ENCODE measurements at places on chromosomes 4 and X.

GRCh38 chrX:126509923-126510322 is 42.7 kb downstream of the DCAF12L1 start:
- DNase-seq, result no peak

DNA sequence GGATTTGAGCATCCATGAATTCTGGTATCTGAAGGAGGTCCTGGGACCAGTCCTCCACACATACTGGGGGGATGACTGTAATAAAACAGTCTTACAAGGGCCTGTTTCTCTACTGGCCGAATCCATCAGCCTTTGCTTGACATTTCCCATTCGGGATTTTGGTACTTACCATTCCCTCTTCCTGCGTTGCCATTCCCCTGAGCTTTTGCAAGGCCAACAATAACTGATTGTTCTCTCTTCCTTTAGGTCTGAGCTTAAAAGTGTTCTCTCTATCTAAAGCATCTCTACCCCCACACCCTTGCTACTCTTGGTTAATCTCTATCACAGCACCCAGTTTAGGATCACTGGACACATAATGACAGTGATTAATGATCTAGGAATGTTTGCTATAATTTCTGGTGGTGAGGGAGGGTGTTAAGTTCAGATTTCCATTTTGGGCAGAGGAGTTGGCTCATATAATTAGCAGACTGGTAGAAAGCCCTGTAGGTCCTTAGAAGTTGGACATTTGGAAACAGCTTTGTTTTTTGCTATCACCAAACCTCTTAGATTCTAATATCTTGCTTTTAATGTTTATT is 29.4 kb downstream of the TMA16 start:
- no peak for DNase-seq

DNA sequence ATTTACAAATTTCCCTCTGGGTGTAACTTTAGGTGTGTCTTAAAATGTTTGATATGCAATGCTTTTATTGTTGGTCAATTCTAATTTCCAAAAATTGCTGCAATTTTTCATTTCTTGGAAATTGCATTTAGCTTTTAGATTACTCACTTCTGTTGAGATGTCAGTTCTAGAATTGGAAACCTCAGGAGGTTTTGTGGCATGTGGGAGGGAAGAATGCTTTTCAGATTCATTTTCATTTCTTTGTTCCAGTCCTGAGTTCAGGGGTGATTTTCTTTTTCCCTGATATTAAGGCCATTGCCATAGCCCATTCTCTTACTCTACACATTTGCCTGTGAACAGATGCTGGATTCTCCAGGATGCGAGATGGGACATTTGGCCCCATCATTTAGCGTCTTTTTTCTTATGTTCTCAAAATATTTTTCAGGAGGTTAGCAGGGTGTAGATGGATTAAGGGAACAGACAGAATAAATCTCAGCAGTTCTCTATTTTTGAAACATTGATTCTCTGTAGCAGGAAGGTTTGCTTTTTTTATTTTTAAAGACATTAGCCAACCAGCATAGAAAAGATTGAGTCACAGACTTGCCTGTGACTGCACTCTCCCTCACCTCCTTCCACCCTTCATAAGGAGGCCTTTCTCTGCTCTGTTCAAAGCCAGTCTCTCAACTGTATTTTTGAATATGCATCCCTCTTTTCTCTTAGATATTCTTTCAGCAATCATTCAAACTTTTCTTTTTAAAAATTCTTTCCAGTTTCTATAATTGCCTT is 238.4 kb upstream of the ANXA3 start:
- no peak for DNase-seq

DNA sequence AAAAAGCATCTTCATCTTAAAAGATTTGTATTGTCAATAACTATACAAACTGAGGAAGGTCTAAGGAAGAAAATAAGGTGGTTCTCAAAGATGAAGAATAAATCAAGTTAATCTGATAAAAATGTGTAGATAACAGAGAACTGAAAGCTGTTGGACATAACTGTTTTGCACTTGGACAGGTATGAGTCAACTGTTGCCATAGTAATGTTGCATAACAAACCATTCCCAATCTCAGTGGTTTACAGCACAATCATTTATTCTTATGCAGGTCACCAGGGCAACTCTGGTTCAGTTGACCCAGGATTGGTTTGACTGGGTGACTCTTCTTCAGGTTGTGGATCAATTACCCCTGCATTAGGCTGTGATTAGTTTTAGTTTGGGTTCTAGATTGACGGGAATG is 2197.7 kb downstream of the ARAP2 start:
- DNase-seq, result no peak

DNA sequence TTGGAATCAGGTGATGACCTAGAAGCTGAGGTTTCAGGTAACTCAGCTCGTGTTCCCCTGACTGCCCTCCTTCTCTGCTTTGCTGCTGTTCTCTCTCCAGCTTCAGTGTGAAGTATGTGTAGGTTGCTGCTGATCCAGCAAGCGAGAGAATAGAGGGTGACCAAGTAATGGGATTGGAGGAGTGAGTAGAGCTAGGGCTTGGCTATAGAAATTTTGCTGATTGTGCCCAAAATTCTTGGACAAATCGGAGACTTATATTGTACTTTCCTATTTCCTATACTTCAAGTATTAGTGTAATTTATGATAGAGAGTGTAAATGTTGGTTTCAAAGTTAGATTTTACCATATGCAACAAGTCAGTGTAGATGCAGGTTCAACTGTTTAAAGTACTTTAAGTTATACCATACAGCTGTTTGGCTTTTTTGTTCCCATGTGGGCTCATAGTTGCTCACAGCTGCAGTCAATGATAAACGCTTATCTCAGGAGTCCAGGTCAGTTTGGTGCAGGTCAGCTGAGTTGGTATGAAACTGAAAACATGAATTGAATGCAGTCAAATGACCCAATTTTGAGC is 48.0 kb downstream of the RAPGEF2 start:
- DNase-seq, result no peak

- DNase-seq, result no peak
These were observed 56.9 kb upstream of the PDGFRA start for GRCh38 chr4:54172156-54172555.

DNA sequence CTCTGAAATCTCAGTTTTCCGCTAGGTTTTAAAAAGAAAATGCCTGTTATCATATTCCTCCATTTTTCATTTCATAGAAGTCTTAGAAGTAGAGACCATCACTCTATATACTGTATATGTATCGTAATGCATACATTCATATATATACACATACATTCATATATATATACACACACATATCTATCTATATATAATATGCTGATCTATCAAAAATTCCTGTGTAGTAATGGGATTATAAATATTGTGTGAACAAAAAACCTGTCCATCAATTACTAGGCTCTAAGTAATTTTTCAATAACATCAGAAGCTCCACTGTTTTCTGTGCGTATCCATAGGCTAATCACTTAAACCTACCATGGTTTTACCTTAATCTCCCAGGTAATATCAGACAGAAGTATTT is 150.2 kb downstream of the DCHS2 start:
- DNase-seq, result no peak

GRCh38 chr4:5885733-5886132 is 7.2 kb downstream of the CRMP1 start:
- DNase-seq, result no peak

GRCh38 chrX:65697211-65697641 is 29.8 kb downstream of the MSN start:
- no peak for DNase-seq

DNA sequence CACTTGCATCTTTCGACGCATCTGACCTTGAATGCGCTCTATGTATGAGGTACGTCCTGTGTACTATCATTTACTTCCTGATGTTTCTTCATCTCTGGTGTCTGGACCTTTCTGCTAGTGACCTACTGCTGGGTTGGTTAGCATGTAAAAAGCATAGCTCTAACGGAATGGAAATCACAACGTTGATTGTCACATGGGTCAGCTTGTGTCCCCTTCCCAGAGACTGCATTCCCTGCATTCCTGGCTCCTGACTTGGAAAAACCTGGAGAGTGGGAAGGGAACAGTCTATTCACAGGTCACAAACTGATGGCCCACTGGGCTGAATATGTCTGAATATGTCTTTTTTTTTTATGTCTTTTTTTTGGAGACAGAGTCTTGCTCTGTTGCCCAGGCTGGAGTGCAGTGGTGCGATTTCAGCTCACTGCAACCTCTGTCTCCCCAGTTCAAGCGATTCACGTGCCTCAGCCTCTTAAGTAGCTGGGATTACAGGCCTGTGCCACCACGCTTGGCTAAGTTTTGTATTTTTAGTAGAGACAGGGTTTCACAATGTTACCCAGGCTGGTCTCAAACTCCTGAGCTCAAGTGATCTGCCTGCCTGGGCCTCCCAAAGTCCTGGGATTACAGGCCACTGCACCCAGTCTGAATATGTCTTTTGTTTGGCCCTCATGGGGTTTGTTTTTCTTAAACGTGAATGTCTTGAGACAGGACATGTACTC is 16.3 kb downstream of the LONRF3 start:
- DNase-seq, result no peak

GRCh38 chr4:157832596-157832995 is 340.2 kb downstream of the GASK1B start:
- DNase-seq, result no peak

DNA sequence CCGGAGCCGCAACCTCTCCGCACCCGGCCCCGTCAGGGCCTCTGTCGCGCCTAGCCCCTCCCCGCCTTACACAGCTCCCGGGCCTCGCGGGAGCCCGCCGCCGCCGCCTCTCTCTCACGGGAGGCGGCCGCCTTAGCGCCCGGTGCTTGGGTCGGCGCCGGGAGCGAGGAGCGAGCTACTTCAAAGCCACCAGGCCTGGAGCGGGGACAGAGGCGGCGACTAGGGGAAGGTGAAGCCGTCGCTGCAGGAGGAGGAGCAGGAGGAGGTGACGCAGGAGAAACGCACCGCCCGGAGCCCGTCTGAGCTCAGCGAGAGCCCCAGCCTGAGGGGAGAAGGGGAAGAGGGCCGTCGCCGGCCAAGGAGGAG is 250 bp downstream of the USP9X start:
- no peak for DNase-seq

GRCh38 chrX:136028383-136028984 is 43.2 kb downstream of the SLC9A6 start:
- no peak for DNase-seq

- DNase-seq, result no peak
These were observed 72.0 kb downstream of the RGS12 start for GRCh38 chr4:3364634-3365314.

- no peak for DNase-seq
These were observed 111.4 kb downstream of the VSIG4 start for GRCh38 chrX:65928522-65928921.

- no peak for DNase-seq
These were observed 374.6 kb upstream of the SLC7A11 start for GRCh38 chr4:138616775-138617174.

- DNase-seq, result no peak
These were observed 8.9 kb upstream of the DCK start for GRCh38 chr4:70984589-70984988.

GRCh38 chr4:127469959-127470809 is 162.6 kb upstream of the INTU start:
- DNase-seq, result no peak
